ENCODE measurements at places on chromosomes 6 and 20.

DNA sequence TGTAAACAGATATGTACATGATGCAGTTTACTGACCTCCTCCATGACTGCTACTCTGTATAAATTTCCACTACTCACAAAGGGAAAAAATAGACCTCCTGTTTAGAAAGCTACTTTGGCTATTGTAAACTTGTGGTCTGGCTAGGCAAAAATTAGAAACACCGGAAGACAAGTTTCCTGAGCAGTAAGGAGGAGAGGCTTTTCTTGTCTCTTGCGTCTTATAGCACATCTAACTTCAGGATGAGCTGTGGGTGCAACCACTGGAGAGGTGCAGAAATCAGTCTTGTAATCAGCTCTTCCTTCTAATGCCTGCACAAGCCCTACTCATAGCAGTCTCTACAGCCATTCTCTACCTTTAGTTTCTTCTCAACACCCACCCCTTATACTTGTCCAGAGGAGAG, 296.5 kb upstream of the SLC35B3 start:
- DNase-seq = no peak

DNA sequence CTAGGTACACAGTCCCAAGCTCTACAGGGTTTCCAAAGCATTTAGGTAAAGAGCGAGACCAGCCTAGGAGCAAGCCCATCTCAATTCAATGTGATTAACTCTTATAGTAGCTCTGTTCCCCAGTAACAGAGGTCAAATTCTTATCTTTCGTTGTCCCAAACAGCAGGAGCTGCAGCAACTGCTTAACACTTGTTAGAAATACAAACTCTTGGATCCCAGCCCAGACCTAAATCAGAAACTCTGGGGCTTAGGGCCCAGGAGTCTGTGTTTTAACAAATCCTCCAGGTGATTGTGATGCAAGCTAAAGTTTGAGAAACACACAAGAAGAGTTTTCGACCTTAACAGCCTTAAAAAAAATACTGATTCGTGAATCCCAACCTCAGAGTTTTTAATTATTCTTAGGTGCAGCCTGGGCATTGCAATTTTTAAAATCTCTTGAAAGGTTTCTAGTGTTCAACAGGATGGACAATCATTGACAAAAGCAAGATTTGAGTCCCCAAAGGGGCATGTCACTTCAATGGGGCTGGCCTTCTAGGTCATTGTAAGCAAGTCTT, 127.4 kb upstream of the HCRTR2 start:
- no peak for DNase-seq

DNA sequence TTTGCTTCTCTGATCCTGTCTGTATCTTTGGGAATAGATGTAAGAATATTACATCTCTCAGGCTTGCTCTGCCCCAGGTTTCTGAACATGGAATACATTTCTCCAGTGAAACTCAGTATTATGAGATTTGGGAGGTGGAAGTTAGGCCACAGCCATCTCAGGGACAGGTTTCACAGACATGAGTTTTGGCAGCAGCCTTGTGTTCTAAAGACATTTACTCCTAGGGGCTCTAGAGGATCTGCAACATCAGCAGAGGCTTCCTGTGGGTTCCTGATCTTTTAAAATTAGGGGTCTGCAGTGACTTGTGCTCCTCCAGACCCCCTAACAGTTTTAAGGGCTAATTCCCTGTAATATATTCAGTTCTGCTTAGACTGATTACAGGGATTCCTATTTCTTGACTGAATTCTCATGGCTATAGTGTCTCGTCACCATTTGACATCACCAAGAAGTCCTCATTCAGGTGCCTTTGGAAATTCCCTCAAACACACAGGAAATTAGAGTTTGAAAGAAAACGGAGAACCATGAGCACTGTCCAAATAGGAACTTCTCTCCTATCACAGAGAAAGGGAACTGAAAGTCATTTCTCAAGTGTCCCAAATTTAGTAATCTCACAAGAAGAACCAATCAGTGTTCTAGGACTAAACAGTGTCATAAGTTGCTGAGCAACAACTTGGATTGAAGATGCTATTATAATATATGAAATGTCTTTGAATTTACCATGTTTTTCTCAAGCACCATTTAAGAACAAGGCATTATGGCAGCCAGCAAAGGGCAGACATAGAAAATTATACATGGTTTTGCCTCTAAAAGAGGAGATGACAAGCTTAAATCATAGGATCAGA, 2.5 kb upstream of the HLA-DRA start:
- no peak for DNase-seq

DNA sequence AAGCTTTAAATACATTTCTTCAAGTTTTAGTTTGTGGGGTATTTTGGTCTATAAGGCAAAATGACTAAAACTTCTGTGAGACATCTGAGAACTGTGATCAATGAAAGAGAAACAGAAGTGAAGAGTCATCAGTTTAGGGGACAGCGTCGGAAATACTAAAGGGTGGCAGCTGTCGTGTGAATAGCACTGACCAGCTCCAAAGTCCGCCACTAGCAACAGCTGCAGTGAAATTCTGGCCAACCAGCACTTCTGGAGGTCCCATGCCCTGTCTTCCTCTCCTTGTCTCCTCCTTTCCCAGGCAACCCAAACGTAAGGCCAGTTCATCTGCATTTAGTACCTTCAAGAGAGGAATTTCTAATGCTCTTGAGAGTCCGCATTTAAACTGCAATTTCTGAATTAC, 87.5 kb downstream of the DACT2 start:
- peak; percentile 41 for DNase-seq
